ENCODE measurements at places on chromosomes 12 and 14.

GRCh38 chr12:68170726-68171125, 11.2 kb upstream of the IFNG start:
- DNase-seq, result no peak

- no peak for DNase-seq
Measured at GRCh38 chr14:54322701-54323337, 74.0 kb upstream of the CDKN3 start.

GRCh38 chr12:83408146-83408545, 721.4 kb downstream of the TMTC2 start:
- DNase-seq, result no peak

- peak; percentile 51 for DNase-seq
Measured at GRCh38 chr14:98114122-98114895, 1157.7 kb downstream of the BCL11B start.

DNA sequence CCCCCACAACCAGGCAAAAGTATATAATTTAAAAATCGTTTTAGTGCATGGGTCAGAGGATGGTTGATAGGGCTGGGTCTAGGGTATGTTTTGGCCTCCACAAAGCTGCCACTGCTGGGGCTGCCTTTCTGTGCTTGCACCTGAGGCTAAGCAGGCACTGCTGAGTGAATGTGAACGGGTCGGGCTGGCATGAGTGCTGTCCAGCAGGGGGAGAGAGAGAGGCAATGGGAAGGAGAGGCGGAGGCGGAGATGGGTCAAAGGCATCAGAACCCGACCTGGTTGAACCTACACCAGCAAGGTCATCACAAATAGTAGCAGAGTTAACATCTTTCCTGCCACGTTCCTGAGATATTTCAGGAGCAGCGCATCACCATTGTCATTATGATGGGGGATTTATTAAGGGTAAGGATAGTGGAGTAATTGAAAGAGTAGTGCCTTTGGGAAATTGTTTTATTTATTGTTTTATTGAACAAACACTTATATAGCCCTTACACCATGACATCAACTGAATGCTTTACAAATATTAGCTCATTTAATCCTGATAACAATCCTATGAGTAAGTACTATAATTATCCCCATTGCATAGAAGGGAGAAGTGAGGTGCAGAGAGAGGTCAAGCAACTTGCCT, 5.8 kb upstream of the NRXN3 start:
- peak; percentile 90 for DNase-seq

- DNase-seq, result no peak
Measured at GRCh38 chr14:88934351-88934806, 109.9 kb downstream of the TTC8 start.

- DNase-seq, result peak; percentile 20
Measured at GRCh38 chr12:45914090-45914489, 76.3 kb downstream of the SCAF11 start.

DNA sequence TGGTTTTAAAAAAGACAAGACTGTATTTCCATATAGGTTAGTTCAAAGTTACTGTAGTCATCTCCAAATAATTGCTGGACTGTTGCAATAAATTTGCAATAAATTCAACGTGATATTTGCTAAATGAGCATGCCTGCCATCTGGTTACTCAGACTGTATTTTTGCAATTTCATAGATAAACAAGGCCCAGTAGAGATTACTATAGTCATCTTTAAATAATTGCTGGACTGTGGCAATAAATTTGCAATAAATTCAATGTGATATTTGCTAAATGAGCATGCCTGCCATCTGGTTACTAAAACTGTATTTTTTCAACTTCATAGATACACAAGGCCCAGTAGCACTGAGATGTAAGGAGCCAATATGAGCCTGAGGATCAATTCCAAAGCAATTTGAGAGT, 5.6 kb downstream of the NTN4 start:
- DNase-seq, result no peak
